T-helper 22 cell (primary cell): ENCODE measurements at places on chromosomes 6 and 20.

DNA sequence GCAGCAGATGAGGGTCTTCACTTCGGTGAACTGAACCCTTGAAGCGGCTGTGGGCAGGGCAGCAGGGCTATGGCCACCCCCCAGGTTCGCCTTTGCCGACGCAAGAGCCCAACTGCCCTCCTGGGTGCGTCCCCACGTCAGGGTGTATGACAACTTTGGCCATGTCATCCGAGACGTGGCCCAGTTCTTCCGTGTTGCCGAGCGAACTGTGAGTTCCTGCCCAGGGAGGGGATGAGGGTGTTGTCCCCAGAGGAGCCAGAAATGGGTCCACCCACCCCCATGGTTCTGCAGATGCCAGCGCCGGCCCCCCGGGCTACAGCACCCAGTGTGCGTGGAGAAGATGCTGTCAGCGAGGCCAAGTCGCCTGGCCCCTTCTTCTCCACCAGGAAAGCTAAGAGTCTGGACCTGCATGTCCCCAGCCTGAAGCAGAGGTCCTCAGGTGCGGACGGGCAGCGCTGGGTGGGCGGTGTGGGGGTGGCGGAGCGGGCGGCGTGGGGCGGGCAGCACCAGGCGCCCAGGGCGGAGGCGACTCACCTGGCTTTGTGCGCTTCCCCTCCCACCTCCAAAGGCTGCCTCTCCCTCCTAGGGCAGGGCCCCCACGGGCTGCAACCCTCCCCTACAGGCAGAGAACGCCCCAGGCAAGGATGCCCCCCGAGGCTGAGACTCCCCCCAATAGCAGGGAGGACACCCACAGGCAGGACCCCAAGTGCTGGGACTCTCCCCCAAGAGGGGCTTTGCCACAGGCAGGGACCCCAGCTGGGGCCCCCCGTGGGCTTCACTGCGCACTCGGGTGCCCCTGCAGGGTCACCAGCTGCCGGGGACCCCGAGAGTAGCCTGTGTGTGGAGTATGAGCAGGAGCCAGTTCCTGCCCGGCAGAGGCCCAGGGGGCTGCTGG is 6.2 kb upstream of the TNFRSF6B start:
- no peak for DNase-seq

DNA sequence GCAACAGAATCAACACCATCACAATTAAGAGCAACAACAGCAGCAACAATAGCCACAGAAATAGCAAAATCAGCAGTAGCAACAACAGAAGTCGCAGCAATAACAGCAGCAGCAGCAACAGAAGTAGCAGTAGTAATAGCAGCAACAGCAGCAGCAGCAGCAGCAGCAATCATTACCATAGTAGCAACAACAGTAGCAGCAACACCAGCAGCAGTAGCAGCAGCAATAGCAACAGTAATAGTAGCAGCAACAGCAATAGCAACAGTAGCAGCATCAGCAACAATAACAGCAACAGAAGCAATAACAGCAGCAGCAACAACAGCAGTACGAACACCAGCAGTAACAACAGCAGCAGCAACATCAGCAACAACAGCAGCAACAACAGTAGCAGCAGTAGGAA is 39.8 kb downstream of the SLC22A2 start:
- DNase-seq: no peak

DNA sequence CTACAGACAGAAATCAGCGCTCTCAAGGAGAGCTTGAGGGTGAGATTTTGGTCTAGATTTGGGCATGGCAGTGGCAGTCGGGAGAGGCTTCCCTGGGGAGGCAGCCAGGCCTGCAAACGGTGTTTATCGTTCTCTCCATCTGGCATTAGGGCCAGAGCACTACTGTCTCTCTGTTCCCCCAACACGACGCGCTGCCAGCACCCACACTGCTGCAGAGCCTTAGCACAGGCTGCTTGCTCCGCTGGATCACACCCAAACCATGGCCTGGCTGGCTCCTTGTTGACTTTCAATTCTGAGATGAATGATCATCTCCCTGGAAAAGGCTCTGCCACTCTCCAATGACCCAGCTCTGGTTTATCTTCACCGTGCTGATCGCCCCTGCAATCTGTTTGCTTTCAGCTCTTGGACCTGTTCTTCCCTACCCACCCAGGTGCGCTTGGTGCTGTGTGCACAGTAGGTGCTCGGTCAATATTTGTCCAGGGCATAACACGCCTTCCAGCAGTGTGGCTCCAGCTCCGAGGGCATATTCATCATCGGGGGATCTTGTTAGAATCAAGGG is 106.1 kb downstream of the TFAP2C start:
- no peak for DNase-seq

DNA sequence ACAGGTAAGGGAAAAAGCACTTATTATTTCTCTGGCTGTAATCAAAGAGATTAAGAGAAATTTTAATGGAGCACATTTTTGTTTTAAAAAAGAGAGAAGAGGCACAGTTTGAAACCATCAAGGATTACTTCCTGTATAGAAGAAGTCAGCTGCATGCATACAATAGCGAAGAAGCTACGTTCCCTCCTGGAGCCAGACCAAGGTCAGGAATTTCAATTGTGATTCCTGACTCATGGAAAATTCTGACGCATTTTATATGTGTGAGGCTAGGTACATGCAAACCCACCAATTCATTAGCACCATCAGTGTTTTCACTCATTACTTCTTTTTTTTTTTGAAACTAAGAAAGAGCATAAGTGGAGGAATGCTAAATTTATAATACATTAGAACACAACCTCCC is 232.7 kb upstream of the SGK1 start:
- DNase-seq: no peak

GRCh38 chr20:21862956-21863355 is 157.5 kb downstream of the PAX1 start:
- no peak for DNase-seq

DNA sequence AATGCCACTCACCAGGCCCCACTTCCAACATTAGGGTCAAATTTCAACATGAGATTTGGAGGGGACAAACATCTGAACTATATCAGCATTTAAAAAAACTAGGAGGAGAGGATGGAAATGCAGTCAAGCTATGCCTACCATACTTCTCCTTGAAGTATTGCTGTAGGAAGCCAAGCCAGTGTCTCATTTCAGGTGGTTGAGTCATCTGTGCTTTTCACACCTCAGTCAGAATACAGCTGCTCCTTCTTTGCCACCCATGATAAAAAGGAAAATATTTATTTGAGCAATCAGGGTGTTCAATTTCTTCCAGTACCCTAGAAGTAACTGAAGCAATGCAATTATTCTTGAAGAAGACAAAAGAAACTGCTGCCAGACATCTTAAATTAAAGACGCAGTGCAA is 47.0 kb upstream of the EEF1E1 start:
- no peak for DNase-seq

- no peak for DNase-seq
Observed at GRCh38 chr6:161035182-161035980, 43.8 kb downstream of the MAP3K4 start.

DNA sequence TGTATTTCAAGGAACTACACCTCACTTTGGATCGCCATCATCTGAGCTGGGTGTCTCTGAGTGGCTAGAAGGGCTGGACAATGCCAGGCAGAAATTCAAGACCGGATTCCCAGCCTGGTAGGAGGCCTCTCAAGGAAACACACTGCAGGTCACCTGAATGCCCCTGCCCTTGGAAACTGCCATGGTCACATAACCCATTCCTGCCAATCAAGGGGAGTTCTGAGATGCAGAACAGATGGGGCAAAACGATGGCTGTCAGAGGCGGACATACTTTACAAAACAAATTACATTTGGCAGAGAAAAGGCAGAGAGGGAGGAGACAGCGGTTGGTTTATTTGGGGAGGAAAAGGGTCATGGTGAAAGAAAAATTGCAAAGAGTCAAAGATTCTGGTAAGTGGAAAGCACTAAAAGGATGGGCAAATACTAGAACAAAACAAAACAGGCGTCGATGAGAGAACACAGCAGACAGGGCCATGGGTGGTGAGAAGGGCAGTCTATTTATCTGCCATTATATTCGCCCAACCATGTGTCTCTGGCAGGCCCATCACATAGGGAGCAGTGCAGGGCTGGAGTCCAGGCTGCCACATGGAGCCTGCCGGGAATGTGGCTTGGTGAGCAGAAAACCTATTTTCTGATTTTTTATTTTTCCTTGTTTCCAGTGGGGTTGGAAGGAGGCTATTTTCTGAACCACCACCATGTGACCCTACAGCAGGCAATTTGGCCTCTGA is 13.5 kb downstream of the BEND3 start:
- DNase-seq: no peak
